ENCODE measurements at places on chromosomes 5 and 9. TPM values are rescaled to one million over a fixed set of nuclear protein-coding genes. Genes with fewer than 3 reads are reported as not detected.

Gene SLC6A18
- total RNA-seq: not detected

Gene AIF1L
- total RNA-seq: 0.50 TPM

Gene PTGR1
- total RNA-seq: 0.85 TPM

Gene ORM2
- total RNA-seq: not detected

Gene TMEM215
- total RNA-seq: not detected

Gene NIM1K
- total RNA-seq: 0.73 TPM

Gene CNTFR
- not detected for total RNA-seq

Gene SHISAL2B
- not detected for total RNA-seq

Gene IL3
- total RNA-seq: 1.6 TPM

Gene CSF1R
- 0.25 TPM for total RNA-seq

Gene ACER2
- total RNA-seq: 3.2 TPM

Gene GMCL2
- not detected for total RNA-seq

Gene IFNB1
- total RNA-seq: 0.35 TPM

Gene LCP2
- 313 TPM for total RNA-seq

Gene SPOCK1
- total RNA-seq: 0.86 TPM

Gene SPAAR
- not detected for total RNA-seq

Gene GLRA1
- total RNA-seq: not detected

Gene FAT2
- total RNA-seq: not detected

Gene PCDHGB6
- not detected for total RNA-seq

Gene LCN6
- total RNA-seq: not detected

Gene EDIL3
- total RNA-seq: not detected

Gene DDX4
- 0.83 TPM for total RNA-seq

Gene LHX3
- 0.08 TPM for total RNA-seq

Gene PCDHGB1
- total RNA-seq: 0.13 TPM

Gene PKD2L2
- total RNA-seq: not detected

Gene LCN2
- not detected for total RNA-seq

Gene PCDHA1
- total RNA-seq: not detected

Gene SMIM33
- 2.3 TPM for total RNA-seq

Gene DCTN3
- total RNA-seq: 143 TPM

Gene AJM1
- total RNA-seq: 8.7 TPM

Gene SLC1A1
- total RNA-seq: 0.05 TPM

Gene GKAP1
- total RNA-seq: 4.3 TPM

Gene PCDHB16
- total RNA-seq: not detected

Gene C5
- total RNA-seq: 1.8 TPM

Gene SLCO6A1
- total RNA-seq: not detected

Gene SHOC1
- not detected for total RNA-seq

Gene FGF18
- total RNA-seq: not detected

Gene ARID3C
- total RNA-seq: 0.18 TPM

Gene DMAC1
- total RNA-seq: 50.1 TPM

Gene NKD2
- total RNA-seq: 3.7 TPM

Gene ITK
- 247 TPM for total RNA-seq

Gene CNTNAP3
- total RNA-seq: not detected

Gene CARD9
- 1.3 TPM for total RNA-seq

Gene MARVELD2
- 0.23 TPM for total RNA-seq

Gene COQ4
- total RNA-seq: 28.4 TPM

Gene CDKN2AIPNL
- 23.4 TPM for total RNA-seq
